ENCODE measurements at places on chromosomes 12 and 14.
A peak's percentile ranks its signal among the peaks of the same experiment; 100 is the strongest.

GRCh38 chr14:100815478-100816285 is 10.2 kb upstream of the MEG3 start:
- DNase-seq = no peak

- no peak for DNase-seq
These were observed 40.4 kb downstream of the CAPS2 start for GRCh38 chr12:75289753-75290152.

DNA sequence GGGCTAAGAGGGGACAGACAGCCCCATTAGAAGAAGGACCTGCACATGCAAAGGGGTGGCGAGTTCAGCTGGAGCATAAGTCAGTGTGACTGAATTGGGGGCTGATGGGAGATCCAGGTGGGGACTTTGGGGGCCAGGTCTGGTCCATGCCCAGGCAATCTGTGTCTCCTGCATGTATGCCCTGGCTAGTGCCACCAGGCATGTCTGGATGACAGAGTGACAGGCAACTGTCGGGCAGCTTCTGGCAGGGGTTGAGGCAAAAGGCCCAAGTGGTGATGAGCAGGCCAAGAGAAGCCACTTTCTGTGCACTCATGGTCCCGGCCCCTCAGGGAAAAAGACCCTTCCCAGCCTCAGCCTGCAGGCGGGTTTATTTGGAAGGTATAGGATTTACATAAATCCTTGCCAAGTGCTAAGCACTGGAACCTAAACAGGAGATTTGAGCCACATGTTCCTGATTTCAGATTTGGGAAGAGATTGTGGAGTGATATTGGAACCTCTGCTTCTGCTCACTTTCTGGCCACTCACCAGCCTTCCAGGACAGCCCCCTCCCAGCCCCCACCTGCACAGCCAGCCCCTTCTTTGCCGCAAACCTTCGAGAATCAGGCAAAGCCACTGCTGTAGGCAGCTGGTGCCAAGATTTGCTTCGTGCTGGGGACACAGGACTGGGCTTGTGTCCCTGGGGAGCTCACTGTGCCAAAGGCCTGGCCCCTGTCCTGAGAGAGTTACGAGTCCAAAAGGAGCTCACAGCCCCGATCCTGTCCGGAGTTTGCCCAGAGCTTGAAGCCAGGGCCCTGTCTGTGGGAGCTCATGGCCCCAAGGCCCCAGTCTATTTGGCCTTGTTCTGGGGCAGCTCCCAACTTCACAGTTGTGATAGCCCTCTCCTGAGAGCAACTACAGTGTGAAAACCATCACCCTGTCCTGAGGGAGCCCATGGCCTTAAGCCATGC is 232.5 kb upstream of the RTL1 start:
- peak; percentile 49 for DNase-seq

DNA sequence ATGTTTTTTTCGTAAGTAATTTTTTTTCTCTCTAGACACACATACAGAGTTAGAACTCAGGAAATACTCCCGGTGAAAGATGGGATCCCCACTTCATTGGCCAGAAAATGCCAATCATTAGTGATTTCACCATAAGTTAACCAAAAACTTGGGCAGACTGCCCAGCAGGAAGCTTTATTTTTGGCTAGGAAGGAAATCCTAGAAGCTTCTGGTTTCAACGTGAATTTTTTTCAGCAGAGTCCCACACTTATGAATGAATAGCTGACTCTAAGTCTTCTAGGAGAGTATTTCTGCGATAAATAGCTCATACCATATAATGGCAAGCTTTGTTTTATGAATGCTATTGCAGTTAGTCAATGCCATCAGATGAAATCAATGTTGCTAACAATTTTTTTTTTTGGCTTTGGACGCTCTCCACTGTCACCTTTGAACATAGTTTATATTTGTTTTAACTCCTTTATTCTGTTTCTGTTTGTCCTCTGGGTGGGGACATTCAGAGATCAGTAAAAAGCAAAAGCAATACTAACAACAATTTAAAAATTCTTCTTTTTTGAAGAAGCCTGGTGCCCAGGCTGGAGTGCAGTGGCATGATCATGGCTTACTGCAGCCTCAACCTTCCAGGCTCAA is 9.5 kb downstream of the PPP1CC start:
- DNase-seq = no peak

DNA sequence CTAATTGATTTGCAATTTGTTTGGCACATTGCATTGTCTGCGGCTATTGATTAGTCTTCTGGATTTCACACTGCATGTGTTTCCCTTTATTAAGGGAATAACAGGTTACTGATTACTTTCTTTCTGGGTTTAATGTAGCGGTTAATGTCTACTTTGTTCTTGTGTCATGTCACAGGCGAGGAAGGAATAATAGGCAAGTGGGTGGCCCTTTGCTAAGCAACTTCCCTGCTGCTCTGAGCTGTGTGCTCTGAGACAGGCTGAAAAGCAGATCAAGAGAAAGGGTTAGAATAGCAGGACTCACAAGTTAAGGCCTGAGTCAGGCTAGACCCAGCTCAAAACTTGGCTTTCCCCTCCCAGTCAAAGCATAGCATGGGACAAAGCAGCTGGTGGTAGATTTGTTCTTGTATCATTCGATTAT is 77.2 kb downstream of the NKX2-1 start:
- DNase-seq = no peak

- DNase-seq = no peak
These were observed 217.3 kb upstream of the CPNE8 start for GRCh38 chr12:39122562-39123204.

DNA sequence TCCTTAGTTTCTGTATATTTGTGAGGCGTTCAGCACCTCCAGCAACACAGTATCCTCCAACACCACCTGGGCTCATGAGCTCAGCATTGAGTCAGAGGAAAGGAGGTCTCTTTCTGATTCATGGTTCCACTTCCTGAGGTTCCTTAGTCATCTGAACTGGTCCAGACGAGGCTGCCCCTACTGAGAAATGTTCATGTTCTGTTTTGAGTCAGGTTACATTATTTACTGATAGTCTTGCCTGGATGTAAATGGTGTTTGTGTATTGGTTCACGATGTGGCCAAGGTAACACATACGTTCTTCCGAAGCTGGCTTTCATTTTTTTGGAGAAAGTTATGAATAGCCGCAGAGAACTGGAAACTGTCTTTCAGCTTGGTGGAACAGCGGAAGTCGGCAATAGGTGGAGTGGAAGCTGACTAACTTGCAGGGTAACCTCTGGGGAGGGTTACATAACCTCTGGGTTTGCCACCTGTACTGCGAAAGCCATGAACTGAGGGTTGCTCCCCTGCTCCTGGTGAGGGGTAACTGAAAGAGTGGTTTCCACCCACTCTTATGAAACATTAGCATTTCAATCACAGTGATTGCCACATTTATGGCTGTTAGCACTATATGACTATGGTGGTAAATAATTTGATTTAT is 42.2 kb upstream of the MANSC4 start:
- DNase-seq = no peak

DNA sequence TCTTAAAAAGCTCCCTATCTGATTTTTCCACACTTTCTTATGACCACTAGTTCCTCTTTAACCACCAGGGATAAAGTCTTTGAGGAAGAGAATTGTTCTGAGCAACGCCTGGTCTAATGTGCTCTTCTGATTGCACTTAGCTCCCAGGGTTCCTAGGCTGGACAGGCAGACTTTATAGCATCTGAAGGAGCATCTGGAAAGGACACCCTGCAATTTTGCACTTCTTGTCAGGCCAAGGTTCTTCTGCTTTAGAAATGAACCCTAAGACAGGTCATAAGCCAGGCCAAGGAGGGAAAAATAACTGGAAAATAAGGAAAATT is 126.3 kb downstream of the KTN1 start:
- DNase-seq = no peak

- no peak for DNase-seq
These were observed 3.1 kb downstream of the SLC25A29 start for GRCh38 chr14:100303179-100303578.

DNA sequence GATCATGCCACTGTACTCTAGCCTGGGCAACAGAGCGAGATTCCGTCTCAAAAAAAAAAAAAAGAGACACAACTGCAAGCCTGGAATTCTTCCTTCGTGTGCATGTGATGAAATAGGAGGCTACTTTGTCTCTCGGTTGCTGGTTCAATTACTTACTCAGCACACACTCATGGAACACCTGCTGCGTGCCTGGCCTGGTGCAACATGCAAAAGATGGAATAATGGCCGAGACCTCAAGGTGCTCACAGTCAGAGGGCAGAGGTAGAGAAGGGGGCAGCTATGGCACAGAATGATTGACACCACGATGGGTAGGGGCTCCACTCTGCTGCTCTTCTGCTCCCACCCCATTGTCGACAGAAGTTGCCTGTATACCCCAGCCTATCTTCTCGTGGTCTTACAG is 112.3 kb downstream of the SLC15A4 start:
- no peak for DNase-seq

GRCh38 chr12:69151254-69151764 is 88.1 kb upstream of the CPSF6 start:
- DNase-seq = no peak

DNA sequence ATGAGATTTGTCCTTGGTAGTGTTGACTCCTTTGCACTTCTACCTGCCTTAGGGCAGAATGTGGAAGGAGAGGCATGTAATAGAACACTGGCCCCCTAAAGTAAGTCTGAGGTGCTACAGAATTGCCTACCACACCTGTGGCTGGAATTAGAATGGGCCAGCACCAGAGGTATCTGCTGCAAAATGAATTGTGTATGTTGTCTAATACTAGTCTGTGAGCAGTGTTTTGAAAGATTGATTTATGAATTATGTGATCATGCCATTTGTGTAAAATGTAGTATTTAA is 5.7 kb upstream of the STYX start:
- no peak for DNase-seq

DNA sequence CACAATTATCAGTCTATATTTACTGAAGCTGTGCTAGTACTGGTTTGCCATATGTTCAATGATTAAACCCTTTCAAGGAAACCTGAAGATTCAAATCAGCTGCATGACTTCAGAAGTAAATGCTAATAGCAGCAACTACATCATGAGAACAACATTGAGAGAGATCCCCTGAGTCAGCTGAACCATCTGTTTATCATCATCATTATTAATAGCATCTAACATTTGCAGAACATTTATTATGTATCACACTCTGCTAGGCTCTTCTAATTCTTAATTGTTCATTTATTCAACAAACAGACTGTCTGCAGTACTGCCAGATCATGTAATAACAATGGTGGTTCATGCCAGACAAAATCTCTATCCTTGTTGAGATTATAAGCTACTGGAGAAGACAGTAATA is 157.4 kb downstream of the KLHL28 start:
- no peak for DNase-seq

- no peak for DNase-seq
These were observed 18.6 kb upstream of the RERGL start for GRCh38 chr12:18108611-18109010.

DNA sequence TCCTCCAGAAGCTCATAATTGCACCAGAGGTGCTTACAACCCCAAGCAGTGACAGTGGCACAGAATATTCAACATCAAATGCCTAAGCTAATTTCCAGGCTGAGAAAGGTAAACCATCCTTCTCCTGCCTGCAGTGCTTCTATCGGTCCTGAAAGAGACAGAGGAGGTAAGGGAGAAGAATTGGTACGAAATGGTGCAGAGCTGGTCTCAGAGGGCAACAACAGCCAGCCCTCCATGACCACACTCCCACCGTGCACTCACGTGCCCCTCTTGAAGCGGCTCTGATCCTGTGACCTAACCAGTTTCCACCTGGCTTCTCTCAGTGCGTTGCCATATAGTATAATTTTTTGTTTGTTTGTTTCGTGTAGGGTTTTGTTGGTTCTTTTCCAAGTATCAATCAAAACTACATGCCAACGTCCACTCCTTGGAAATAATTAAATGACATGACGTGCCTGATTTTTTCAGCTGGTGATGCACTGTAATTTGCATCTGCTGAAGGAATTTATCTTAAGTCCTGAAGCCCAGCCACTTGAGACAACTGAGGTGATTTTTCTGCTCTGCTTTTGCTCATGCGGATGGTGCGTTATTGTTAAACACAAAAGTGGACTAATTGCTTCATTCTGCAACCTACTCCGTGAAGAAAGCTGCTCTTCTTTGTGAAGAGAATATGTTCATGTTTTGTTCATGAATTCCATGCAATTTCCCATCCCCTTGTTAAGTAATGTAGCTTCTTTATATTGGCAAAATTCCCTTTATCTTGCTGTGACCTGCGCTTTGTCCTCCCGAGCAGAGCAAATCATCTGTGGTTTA is 1.3 kb upstream of the ATP2A2 start:
- DNase-seq = no peak

GRCh38 chr14:61644834-61645233 is 50.5 kb upstream of the HIF1A start:
- no peak for DNase-seq

GRCh38 chr14:26709019-26709418 is 111.2 kb upstream of the NOVA1 start:
- DNase-seq = no peak

- DNase-seq = no peak
These were observed 59.0 kb upstream of the DLK1 start for GRCh38 chr14:100667656-100668055.

GRCh38 chr12:1920971-1921370 is 2.5 kb upstream of the CACNA2D4 start:
- DNase-seq = no peak

GRCh38 chr14:51602310-51602709 is 49.4 kb upstream of the FRMD6 start:
- DNase-seq = no peak

GRCh38 chr14:88835661-88836060 is 11.2 kb downstream of the TTC8 start:
- DNase-seq = no peak

All from nucleus accumbens (tissue), 56 donors.